GM23338 (cell line): ENCODE measurements at places on chromosomes 4 and X.

- DNase-seq = no peak
Observed at GRCh38 chrX:74346088-74346487, 42.1 kb downstream of the ZCCHC13 start.

DNA sequence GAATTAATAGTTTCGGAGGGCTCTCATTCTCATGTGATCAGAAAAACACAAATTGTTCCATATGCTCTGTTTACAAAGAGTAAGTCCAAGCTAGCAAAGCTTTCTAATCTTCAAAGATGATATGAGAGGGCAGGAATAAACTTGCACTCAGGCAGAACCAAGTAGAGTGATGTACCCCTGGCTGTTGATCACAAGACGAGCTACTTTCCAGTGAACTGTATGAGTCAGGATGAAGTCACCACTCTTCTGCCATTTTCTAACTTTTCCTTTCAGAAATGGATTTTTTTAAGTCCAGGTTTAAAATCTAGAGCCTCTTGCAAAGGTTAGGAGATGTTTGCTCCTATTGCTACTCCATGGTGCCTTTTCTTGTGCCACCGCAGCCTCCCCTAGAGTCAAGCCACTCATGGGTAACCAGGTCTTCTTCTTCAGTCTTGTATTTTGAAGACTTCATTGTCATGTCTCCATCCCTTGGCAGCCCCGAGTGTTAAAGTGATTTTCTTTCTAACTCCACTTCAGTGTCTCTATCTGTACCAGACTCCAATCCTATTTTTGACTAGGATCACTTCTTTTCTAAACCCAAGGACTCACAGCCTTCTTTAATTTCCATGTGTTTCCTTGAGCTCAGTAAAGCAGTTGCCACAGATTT is 171.9 kb upstream of the GALNT7 start:
- no peak for DNase-seq

- DNase-seq = no peak
Observed at GRCh38 chr4:6868386-6868785, 41.2 kb upstream of the TBC1D14 start.

DNA sequence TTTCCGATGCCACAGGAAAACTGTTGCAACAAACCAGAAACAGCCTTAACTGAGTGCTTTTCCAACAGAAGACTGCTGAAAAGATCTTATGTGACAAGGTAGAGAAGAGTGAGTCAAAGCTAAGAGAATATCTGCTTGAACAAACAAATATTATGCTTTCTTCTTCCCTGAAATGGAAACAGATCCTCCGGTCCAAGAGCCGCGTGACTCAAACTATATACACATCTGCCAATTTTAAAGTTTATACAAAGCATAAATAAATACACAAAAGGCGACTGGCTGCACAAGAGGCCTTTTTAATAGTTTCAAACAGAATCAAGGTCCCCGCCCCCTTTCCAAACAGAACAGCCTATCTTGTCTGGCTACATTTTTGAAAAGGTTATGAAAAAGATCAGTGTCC is 329.7 kb upstream of the F9 start:
- DNase-seq = no peak

- DNase-seq = no peak
Observed at GRCh38 chr4:17765514-17766286, 15.7 kb downstream of the FAM184B start.

DNA sequence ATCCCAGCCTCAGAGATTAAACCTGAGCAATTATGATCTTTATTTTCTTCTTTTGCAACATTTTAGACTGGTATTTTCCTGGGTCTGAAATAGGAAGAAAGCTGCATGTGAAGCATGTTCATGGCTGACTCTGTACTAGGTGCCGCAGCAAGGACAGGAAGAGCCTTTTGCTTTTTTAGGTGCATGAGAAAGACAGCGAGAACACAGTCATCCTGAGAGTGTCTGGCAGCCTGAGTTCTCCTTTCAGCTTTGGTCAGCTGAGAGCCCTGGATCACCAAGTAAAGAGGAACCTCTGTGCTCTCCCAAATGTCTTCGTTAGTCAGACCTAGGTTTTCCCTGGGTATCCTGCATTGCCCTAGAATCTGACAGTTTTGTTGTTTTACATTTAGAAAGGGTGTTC is 29.8 kb downstream of the FAM149A start:
- no peak for DNase-seq

- DNase-seq = no peak
Observed at GRCh38 chr4:186829740-186830449, 106.2 kb upstream of the FAT1 start.

DNA sequence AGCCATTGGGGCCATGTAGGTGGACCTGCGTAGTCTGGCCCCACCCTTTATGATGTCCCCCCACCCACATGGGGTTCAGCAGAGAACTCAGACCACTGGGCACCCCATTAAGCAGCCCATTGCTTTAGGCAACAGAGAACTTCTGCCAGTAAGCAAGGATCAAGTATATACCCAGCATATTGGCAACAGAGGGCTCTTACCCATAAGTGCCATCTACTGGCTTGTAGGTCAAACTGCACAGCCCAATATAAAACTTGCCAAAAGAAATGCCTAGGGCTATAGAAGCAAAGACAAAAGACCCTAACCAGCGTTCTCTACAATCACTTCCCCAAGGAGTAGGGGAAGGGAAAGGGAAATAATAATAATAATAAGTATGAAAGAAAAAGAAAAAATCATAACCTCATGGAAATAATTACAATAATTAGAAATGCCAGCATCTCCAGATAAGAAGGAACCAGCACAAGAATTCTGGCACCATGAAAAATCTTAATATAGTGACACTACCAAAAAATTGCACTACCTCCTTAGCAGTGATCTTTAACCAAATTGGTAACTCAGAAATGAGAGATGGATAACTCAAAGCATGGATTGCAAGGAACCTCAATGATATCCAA is 1090.7 kb downstream of the FAT4 start:
- peak; percentile 68 for DNase-seq

DNA sequence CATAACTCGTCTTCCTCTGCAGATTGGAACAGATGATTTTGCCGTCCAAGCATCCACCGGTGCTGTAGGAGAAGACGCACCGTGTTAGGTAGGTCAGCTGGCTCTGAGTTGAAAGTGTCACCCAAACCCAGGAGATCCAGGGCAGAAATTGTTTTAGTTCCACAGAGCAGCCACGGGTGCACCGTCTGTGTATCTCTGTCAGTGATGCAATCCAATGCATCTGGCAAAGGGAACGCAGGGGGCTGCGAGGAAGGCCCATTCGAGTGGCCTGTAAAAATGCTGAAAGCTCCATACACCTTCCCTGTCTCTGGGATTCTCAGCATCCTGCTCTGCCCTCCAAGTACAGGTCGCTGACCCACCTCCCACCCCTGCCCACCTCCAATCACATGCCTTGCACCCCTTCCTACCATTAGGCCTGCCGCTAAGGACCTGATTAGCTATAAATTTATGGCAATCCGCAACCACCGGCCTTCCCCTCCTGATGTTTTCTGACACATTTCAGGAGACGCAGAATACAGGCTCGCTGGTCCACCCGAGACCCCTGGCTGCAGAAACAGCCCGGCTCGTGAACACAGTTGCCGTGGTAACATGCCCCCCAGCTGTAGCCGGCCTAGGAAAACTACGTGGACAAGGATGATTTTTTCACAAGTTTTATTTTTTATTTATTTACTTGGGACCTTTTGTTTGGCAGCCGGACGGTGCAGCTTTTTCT is 39.7 kb upstream of the SHOX start:
- DNase-seq = no peak

DNA sequence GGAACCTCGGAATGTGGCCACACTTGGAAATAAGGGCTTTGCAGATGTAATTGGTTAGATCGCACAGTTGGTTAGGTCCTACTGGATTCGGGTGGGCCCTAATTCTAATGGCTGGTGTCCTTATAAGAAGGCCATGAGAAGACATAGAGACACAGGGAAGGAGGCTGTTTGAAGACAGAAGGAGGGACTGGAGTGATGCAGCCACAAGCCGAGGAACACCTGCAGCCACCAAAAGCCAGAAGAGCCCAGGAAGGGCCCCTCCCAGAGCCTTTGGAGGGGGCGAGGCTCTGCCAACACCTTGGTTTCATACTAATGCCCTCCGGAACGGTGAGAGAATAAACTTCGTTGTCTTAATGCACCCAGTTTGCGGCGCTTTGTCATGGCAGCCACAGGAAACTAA is 47.0 kb downstream of the EVC start:
- DNase-seq = no peak

DNA sequence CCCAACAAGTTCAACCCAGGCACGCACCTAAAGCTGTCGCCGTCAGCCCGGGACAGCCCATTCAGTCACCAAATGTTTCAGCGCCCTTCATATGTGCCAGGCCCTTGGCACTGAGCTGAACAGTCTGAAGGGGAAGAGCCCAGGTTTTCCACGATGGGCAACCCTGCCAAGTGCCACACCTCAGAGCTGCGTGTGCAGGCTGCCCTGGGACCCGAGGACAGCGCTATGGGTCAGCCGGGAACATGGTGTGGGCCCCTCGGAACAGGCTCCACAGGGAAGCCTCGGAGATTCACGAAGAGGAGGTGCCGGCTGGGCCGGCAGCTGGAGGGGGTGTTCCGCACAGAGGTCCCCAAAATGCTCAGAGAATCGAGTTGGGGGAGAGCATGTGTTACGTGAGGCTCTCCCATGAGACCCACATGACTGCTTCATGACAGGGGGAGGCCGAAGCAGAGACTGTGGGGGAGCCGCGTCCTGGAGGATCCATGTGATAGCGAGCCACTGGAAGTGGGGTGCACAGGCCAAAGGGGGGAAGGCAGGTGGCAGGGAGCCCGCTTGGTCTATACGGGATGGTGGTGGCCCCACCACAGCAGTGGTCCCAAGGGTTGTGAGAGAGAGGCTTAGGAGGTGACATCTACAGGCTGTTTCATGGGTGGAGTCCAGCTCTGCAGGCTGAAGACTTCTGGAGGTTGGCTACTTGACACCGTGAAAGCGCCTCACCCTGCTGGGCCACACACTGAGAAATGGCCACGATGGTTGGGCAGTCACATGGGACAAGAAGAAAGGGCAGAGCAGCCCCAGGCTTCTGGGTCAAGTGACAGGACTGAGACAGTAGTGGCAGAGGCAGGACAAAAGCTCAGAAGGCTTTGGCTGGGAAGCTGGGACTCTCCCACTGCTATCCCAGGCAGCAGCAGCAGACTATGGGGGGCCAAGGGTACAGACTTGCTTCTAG is 14.2 kb downstream of the BCAP31 start:
- DNase-seq = no peak

DNA sequence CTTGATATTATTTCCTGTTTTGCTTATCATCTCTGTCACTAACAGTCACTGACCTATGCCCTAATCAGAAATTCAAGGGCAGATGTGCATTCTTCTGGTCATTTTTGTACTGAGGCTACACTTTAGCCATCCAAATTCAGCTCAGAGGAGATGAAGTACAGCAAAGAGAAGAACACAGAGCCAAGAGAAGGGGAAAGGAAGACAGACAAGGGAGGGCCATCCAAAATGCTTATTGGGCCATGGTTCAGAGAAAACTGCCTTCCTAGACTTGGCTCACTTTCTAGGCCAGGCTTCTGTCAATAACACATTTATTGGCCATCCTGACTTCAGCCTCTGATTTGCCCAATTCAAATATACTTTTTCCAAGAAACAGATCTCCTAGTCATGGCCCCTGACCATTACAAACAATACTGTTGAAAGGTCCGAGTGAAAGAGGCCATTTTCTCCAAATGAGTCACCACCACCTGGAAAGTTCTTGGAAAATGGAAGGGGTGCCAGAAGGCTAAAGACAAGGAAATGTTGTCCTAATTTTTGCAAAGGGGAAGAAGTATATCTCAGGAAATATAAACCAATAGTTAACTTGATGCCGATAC is 56.4 kb downstream of the DCX start:
- no peak for DNase-seq

DNA sequence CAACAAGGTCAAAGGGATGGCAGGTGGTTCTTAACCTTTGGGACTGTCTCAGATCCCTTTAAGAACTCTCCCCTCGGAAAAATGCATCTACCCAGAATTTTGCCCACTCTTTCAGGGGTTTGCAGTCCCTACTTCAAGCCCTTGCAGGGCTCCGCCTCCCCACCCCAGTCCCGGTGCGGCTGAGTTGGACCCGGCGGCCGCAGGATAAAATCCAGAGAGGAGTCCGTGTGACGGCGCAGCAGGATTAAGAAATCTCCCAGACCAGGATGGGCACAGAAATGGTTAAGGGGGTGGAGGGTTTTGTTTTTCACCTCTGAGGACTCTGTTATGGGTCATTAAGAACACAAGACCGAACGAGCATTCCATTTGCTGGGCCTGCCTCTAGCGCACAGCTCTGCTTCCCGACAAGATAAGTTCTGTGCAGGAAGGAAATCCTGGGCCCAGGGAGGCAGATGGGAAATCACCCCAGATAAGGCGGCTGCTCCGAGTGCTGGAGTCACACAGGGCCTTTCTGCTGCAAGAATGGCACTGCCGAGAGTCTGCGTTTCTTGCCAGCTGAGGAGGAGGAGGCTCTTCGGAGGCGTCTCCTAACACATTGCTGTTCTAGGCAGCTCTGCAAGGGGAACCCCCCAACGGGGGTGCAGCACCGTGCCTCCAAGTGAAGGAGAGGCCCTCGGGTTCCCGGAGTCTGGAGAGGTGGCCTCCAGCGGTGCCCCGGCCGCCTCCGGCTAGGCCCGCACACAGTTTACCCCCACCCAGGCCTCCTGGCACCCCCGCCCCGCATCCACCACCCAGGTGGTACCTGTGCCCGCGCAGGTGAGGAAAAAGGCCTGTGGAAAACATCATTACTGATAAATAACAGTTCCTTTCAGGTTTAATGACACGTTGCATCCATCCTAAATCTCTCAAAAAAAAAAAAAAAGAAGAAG is 277.6 kb downstream of the BCOR start:
- DNase-seq = peak; percentile 36

DNA sequence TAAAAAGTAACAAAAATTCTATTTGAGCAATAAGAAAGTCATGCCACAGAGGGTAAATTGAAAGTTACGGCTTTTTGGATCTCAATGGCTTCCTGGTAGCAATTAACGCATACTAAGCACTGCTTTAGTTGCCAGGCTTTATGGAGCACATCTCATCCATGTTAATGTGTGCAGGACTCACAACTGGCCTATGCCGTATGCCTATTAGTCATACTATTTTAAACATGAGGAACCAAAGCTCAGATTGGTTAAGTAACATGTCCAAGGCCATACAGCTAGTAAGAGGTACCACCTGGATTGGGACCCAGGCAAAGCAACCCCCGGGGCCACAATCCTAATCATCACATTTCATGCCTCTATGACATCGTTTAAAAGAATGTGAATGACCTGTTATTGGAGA is 17.1 kb downstream of the DAPP1 start:
- no peak for DNase-seq

- DNase-seq = no peak
Observed at GRCh38 chr4:54400802-54401201, 171.7 kb downstream of the PDGFRA start.

DNA sequence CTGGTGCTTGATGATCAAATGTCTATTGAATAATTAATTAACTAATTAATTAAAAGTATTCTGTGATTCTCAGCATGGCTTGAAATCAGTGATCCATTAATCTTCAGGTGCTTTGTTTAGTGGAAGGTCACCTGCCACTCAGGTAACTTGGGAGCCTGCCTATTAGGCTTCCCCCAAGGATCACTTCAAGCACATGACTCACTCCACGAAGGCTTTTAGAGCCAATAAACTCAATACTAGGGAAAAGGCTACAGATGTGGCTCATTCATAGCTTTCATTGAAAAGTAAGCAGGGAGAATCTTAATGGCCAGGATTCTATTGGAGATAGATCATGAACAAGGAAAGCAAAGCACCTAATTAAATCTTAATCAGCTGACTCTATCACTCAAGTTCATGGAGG is 21.3 kb downstream of the AREG start:
- DNase-seq = no peak

- DNase-seq = no peak
Observed at GRCh38 chr4:113162089-113162488, 112.6 kb downstream of the ANK2 start.

- peak; percentile 90 for DNase-seq
Observed at GRCh38 chr4:74320559-74321118, 12.4 kb downstream of the EPGN start.
